Natural killer cell (primary cell): ENCODE measurements at places on chromosomes 7 and 10. TPM values are rescaled to one million over a fixed set of nuclear protein-coding genes. Genes with fewer than 3 reads are reported as not detected.

Gene SLC16A12
- total RNA-seq = not detected

Gene CAMK1D
- 56.4 TPM for total RNA-seq

Gene PAPOLB
- 0.20 TPM for total RNA-seq

Gene FLNC
- 0.05 TPM for total RNA-seq

Gene RBP3
- total RNA-seq = not detected

Gene ABLIM1
- 118 TPM for total RNA-seq
